ENCODE measurements at places on chromosomes 2 and 18.

DNA sequence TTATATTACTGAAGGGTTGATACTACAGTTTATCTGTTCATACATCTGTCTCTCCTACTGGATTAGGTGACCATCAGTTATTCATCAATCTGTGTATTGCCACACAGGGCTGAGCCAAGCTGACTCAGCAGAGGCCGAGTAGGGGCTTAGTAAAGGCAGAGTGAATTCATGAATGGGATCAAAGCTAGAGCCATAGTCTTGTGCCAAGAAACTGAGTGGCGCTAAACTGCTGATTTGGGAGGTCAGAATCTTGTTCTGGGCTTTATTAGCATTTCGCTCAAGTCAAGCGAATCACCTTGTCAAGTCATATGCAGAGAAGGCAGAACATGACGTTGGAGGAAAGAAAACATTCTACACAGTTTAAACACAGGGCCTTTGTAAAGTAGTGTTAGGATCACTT lies 34.1 kb downstream of the SOCS6 start:
- DNase-seq: no peak

DNA sequence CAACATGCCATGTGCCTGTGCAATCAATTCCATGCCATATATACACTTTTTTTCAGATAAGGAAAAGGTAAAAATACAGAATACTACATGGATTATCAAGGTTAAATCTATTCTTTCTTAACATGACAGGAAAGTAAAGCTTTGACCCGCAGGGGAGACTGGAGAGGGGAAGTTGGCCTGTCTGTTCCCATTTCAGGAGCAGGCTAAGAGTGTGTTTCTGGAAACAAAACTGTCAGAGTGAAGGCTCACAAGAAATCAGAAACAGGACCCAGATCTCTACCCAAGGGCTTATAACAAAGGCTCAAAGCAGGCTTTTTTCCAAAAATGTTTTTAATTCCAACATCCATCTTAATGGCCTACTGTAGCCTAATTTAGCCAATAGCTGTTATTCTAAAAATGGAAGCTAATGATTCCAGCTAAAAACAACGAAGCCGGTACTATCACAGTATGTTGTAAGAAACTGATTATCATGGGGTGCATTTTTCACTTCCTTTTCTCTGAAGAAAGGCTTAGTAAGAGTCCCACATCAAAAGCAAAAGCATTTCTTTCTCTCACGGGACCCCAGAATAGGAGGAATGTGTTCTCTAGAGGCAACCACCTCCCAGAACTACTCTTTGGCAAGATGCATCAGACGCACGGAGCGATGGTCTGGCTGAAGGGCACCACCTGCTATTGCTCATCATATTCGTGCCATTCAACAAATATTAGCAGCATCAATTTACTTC lies 41.4 kb downstream of the FECH start:
- no peak for DNase-seq

GRCh38 chr2:43714164-43714563 lies 37.9 kb upstream of the C1GALT1C1L start:
- DNase-seq: no peak

DNA sequence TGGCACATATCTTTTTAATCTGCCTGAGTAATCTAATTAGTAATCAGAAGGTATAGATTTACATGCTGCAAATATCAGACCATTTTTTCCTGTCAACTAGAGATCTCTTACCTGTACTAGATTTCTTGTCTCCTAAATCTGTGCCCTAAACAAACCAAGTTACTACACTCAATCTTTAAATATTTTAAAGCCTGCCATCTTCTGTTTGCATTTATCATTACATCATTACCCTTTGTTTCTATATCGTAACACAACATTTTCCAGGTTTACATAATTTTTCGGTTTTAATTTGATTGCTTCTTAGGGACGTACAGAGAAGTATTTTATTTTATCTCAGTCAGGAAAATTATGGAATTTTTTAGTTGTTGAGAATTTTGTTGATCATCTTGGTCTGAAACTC lies 25.7 kb downstream of the PSMA8 start:
- DNase-seq: no peak

- no peak for DNase-seq
Observed at GRCh38 chr2:174717916-174718315, 46.4 kb downstream of the CHRNA1 start.

- no peak for DNase-seq
Observed at GRCh38 chr2:241941691-241942301, 72.3 kb downstream of the RTP5 start.

- no peak for DNase-seq
Observed at GRCh38 chr18:69916412-69916811, 31.3 kb downstream of the CD226 start.

- DNase-seq: no peak
Observed at GRCh38 chr2:64608867-64609226, 44.9 kb downstream of the SERTAD2 start.

DNA sequence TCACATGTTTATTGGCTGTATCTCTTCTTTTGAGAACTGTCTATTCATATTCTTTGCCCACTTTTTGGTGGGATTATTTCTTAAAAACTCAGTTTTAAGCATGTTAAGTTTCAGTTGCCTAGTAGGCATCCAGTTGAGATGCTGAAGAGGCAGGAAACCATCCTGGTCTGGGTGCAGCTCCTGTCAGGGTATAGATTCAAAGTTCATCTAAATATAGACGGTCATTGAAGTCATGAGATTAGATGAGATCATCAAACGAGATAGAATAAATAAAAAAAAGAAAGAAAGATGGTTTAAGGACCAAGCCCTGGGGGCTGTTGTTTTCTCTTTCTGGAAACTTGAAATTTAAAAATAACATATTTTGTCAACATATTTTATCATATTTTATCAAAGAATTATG lies 9.2 kb upstream of the DNAH7 start:
- DNase-seq: no peak

GRCh38 chr2:11716689-11717321 lies 29.6 kb upstream of the LPIN1 start:
- no peak for DNase-seq

GRCh38 chr2:181203916-181204315 lies 223.5 kb downstream of the UBE2E3 start:
- DNase-seq: no peak

- DNase-seq: no peak
Observed at GRCh38 chr2:101300836-101301235, 7.7 kb downstream of the RNF149 start.

DNA sequence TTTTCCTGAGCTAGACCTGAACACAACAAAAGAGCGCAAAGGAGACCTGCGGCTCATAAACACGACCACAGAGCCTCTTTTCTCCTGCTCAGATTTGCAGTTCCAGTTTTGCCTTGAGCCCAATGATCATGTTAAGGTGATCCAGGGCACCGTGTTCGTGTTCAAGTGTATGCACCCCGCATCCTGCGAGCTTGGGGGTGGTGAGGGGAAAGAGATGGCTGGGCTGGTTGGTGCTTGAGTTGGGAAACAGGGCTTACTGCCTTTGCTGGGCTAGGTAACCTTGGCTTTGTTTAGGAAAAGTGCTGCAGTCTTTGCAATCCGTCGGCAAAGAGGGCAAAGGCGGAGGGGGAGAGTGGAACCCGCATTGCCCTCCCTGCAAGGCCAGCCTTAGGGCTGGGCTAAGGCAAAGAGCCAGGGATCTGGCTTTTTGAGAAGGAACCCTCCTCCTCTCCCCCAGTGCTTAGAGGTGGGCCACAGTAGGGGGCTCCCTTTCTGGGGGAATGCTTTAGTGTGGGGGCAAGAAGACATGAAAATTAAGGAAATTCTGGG lies 1.3 kb downstream of the HOXD10 start:
- DNase-seq: no peak

- DNase-seq: no peak
Observed at GRCh38 chr2:236824836-236825235, 255.2 kb downstream of the ACKR3 start.

GRCh38 chr2:45897842-45898241 lies 246.4 kb downstream of the PRKCE start:
- DNase-seq: no peak

DNA sequence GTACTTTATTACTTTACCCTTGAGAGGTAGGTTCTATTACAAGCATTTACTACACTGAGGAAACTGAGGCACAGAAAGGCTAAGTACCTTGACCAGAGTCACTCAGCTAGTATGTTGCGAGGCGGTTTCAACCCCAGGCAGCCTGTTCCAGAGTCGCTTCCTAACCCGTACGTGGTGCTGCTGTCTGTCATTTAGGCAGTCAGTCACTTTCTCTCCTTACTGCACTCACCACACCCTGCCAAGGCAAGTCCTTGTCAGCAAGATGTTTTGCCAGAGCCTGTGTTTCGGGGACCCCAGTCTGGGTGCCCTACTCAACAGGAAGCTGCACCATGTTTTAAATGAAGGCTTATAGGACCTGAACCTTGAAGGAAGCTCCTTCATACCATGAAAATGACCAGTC lies 174.9 kb downstream of the TPGS2 start:
- DNase-seq: no peak

DNA sequence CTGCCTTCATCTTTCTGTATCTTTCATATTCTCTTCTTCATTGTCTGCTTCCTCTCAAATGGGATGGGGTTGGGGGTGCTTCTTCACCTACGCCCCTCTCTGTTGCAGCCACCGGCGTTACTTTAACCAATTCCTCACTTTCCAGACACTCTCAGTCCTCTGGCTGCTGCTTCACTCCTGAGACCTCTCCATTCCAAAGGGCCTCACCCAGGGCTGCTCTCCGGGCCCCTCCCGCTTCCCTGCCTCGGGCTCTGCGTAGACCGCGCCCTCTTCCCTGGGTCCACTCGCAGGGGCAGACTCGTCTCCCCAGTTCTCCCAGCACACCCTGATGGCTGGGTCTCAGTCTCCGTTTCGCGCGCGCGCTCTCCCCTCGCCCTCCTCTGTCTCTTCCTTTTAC lies 926 bp downstream of the SERPINB8 start:
- DNase-seq: no peak

- no peak for DNase-seq
Observed at GRCh38 chr2:125073440-125073839, 1048.4 kb downstream of the CNTNAP5 start.

- DNase-seq: no peak
Observed at GRCh38 chr2:217798743-217799562, 203.8 kb downstream of the TNS1 start.

- DNase-seq: peak; percentile 33
Observed at GRCh38 chr18:24176727-24177416, 38.0 kb downstream of the CABYR start.

DNA sequence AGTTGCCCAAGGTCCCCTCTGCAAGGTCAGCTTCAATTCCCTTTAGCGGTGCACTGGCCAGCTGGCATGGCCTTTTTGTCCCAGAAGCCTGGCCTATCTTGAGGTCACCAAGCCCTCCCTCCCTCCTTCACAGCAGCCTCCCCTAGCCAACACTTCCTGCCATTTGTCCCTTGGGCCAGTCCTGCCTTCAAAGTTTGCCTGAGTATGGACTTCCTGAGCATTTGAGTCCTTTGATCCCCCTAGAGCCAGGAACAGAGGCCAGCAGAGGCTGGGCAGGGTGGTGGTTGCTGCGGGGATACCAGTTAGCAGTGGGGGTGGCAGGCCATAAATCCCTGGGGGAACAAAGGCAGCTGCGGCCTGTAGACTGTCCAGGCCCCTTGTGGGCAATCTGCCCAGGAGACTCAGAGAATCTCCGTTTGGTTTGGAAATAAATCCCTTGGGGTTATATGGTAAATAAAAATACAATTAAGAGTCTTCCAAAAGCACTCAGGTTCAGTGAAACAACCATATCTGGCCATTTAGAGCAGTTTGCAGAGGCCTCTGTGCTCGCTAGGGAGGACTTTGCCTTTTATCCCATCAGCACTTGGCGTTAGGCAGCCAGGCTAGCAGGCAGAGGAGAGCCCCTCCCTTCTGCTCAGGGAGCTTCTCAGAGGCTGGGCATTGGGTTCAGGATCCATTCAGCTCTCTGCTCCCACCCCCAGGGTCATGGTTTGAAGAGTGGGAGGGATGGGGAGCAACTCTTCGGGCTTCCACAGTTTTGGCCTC lies 3.1 kb upstream of the HES6 start:
- no peak for DNase-seq

GRCh38 chr2:127618551-127619202 lies 27.3 kb upstream of the GPR17 start:
- no peak for DNase-seq

GRCh38 chr2:53629501-53629900 lies 138.1 kb upstream of the CHAC2 start:
- no peak for DNase-seq

DNA sequence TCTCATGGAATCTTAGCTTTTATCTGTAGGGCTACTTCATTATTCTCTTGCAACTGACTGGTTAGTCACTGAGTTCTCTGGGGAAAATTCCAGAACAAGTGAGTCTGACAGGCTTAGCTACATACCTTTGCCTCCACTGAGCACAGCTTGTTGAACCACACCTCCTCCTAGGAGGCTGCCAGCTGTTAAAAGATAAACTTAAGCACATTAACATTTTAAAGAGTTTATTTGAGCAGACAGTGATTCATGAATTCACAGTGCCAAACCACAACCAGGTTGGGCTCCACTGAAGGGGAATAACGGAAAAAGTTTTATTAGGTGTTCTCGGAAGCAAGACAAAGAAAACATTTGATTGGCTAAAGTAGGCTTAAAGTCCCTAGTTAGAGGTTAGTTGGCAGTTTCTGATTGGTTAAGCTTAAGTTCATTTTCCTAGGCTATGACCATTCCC lies 12.5 kb upstream of the SLC38A11 start:
- no peak for DNase-seq

DNA sequence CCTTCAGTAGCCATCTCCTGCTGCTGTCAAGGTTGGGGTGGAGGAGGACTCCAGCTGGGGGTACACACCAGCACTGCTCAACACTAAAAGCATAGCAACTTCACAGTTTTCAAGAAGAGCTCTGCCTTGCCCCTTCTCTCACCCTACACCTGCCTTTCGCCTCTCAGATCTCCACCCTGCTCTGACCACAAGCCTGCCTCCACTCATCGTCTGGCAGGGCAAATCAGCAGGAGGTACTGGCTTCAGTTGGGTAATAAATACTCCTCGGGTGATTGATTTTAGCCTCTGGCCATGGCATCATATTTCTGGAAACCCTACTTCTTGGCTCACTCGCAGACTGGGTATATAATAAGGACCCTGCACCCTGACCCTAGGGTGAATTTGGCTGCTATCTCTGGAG lies 3.1 kb upstream of the PRKAG3 start:
- no peak for DNase-seq
